ENCODE measurements at places on chromosomes 5 and 9.

GRCh38 chr5:132059043-132059695, 1.3 kb upstream of the IL3 start:
- DNase-seq: no peak

DNA sequence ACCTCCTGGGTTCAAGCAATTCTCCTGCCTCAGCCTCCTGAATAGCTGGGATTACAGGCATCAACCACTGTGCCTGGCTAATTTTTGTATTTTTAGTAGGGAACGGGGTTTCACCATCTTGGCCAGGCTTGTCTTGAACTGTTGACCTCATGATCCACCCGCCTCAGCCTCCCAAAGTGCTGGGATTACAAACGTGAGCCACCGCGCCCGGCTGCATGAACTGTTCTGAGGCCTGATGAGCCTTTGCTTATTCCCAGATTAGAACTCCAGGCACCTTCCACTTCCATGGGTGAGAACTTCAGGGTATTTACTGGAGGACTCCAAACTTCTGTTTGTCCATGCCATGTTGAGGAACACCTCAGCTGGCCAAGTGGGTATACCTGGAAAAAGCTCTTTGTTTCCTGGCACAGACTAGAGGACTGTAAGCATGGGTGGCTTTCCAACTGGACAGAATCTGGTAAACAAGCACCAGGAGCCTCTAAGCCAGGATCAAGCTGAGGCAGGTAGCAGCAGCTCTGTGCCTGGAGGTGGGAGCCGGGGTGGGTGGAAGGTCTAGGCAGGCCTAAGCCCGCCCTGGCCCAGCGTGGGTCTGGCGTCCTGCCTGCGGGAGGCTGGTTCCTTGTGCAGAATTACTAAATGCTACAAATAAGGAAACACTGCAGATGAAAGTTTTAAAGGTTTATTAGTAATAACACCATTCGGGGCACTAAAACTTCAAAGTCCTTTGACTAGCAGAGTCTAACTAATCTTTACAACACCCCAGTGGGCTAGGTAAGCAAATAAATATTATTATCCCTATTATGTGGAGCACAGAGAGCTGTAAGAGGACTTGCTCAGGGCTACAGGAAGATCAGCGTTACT, 78.4 kb downstream of the SEMA5A start:
- DNase-seq: no peak

DNA sequence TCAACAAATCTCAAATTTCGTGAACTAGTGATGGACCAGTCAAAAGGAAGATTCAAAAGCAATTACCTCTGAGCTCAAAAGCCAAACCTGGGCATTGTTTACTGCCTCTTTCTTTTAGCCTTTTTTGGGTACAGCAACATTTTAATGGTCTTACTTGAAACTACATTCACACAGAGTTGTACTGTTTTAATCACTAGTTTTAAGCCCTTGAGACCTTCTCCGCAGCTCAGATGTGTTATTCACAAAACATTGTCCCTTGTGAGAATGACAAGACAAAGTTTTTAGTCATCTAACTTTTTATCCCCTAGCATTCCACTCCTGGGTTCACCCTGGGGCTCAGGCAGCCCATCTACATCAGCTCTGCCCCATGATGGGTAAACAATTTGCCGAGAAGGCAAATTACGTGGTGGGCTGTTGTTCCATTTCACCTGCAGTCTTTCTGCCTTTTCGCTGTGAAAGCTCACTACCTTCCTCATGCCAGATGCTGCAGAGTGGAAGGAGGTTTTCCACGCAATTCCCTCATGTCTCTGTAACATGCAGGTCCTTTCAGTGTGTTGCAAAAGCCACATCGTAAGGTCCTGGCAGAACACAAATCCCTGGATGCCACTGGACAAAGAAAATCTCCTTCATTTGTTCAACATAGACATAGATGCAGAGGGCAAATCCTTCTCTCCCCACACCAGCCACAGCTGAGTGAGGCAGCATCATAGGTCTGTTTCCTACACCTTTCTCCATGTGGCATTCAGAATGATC, 175.7 kb downstream of the EBF1 start:
- DNase-seq: no peak

- DNase-seq: no peak
Observed at GRCh38 chr5:112878101-112878500, 17.0 kb downstream of the SRP19 start.

GRCh38 chr9:101691657-101692056, 46.8 kb downstream of the GRIN3A start:
- DNase-seq: no peak

DNA sequence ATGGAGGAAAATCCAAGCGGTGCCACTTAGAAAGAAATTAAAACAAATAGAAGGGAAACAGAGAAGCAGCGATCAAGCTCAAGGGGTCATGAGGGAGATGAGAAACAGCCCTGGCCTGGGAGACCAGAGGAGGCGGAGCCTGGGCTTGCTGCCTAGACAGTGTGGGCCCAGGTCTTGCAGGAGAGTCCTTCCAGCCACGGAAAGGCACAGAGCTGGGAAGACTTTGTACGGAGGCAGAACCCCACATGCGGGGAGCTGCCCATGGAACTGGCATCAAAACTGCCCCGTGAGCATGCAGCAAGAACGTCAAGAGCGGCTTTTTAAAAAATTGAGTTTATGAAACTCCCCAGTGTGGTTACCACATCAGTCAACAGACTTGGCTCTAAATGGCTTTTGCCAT, 119.4 kb downstream of the IRX1 start:
- DNase-seq: no peak

GRCh38 chr5:14414656-14415023, 167.0 kb upstream of the OTULINL start:
- no peak for DNase-seq

GRCh38 chr5:154059583-154059982, 20.8 kb downstream of the MFAP3 start:
- no peak for DNase-seq

DNA sequence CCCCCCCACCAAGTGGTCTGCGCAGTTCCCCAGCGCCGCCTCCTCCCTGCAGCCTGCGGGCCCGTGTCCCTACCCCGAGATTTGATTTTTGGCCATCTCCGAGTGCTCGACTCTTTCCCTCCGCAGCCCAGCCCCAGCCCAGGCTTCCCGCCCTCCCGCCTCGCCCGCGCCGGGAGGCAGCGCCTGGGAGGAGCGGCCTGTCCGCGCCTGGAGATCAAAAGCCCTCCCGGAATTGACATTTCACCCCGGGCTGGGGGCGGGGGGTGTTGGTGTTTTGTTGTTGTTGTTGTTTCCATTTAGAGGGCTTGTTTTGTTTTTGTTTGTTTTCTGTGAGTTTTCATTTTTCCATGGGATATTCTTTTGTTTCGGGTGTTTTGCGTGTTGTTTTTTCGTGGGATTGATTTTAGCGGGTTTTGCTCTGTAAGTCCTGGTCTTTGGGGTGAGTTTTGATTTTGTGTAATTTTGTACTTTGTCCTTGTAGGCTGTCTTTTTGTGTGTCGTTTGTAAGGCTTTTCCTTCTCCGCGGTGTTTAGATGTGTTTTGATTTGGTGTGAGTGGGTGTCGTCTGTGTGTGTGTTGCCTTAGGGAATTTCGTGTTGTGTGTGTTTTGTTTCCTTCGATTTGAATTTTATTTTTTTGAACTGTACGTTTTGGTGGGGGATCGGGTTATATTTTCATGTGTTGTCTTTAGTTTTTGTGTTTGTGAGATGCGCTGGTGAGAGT, 1.7 kb upstream of the PAX5 start:
- DNase-seq: no peak

GRCh38 chr5:92525131-92525530, 1055.9 kb downstream of the NR2F1-AS1 start:
- DNase-seq: no peak

DNA sequence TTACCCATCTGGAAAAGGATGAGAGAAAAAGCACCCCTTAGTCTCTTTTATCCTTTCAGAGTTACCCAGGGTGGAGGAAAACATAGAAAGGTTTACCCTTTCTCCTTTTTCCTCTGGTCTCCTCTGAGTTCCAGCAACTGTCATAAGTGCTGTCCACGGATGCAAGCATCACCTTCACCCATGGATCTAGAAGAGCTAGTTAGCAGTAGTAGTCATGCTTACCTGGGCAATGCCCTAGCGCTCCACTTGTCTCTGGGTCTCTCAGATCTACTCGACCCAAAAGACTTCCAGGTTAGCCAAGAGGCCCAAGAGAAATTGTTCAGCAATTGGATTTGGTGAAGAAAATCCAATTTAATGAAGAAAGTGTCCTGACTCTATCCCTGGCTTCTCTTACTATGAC, 656.2 kb upstream of the PTPRD start:
- DNase-seq: no peak

DNA sequence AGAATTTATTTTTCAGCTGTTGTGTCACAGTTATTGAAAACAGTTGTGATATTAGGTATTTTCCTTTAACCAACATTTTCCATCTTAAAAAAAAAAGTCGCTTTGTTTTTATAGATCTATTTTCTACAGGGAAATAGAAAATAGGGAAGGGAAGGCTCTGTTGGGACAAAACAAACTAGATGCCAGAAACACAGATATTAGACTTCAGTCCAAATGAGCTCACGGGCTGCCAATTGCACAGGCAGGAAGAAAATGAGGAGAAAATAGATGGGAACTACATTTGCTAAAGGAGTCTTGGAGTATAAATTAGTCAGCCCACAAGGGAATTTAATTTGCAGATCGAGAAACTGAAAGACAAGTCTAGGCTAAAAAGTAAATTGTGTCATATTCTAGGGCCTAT, 21.4 kb upstream of the ISOC1 start:
- DNase-seq: no peak

DNA sequence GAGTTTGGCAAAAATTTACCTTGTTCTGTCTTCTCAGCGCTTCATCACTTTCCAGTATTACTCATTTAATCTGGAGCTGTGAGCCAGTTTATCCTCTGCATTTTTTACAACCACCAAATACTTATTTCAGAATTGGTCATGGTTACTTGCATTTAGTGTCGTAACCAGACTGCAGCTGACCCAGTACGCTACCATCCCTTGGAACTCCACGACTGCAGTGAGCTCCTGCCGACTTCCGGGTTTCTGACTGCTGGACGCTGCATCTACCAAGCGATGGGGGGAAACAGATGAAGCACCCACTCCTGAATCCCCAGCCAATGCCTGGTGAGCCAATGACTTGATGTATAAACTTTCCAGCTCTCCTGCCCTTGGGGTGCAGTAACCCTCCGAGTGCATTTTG, 174.4 kb upstream of the PRLR start:
- no peak for DNase-seq

GRCh38 chr5:72166070-72166979, 59.0 kb downstream of the MAP1B start:
- peak; percentile 74 for DNase-seq
